Naive thymus-derived CD4-positive, alpha-beta T cell (primary cell): ENCODE measurements at places on chromosomes 6 and 20. TPM values are rescaled to one million over a fixed set of nuclear protein-coding genes. Genes with fewer than 3 reads are reported as not detected.

- DNase-seq = no peak
Observed at GRCh38 chr20:7432612-7433011, 507.6 kb downstream of the HAO1 start.

Gene BCAS1
- 0.16 TPM for total RNA-seq

Gene CDH4
- 0.43 TPM for total RNA-seq

Gene MRAP2
- not detected for total RNA-seq

GRCh38 chr20:21615617-21616080 is 89.8 kb upstream of the PAX1 start:
- no peak for DNase-seq

DNA sequence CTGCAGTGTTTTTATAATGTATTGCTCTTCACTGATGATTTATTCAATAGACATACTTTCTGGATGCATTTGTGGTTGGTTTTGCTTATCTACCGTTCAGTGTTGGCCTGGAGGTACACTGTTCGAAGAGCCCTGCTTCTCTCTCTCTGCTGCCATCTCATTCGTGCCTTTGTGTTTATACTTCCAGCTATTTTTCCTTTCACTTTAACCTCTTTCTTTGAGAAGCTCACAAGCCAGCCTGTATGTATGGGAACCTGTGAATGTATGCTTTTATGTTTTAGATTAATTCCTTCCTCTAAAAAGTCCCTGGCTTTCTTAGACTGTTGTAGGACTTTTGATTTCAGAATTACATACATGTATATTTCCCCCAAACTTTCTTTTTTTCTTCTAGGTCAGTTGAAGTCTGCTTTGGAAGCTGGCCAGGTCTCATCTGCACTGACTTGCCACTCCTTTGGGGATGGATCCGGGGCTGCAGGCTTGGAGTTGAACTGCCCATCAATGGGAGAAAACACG is 83.0 kb downstream of the SCAND1 start:
- no peak for DNase-seq

DNA sequence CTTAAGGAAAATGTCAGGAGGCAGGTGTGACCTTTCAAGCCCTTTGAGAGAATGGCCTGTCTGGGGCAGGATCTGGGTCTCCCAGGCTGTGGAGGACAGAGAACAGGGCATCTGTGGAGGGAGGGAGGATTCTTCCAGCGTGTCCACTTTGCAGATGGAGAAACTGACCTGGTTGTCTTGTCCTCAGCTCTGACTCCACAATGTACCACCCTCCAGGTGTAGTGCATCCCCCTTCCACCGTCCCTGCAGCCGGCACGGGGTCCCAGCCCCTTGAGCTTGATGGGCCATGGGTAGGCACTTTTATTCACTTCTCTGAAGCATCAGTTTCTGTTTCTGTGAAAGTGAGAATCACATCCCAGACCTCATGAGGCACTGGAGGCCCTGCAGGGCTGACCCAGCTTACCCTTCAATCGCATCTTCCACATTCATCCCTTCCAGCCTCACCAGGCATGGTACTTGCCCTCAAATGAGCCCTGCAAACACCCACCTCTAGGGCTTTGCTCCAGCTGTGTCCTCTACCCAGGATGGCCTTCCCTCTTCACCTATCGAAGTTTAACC is 4.6 kb upstream of the TGM2 start:
- no peak for DNase-seq

Gene MLN
- not detected for total RNA-seq

- DNase-seq = no peak
Observed at GRCh38 chr6:127956260-127956888, 55.5 kb upstream of the THEMIS start.

Gene CD109
- 1.7 TPM for total RNA-seq

Gene SLC16A10
- 16.7 TPM for total RNA-seq
